Activated T-cell treated with anti-CD3 and anti-CD28 coated beads for 1 hour (primary cell): ENCODE measurements at places on chromosomes 6 and 20.

- no peak for DNase-seq
These were observed 50.7 kb downstream of the ANKRD60 start for GRCh38 chr20:58177799-58178198.

GRCh38 chr6:113626475-113626874, 230.7 kb upstream of the MARCKS start:
- DNase-seq, result no peak

DNA sequence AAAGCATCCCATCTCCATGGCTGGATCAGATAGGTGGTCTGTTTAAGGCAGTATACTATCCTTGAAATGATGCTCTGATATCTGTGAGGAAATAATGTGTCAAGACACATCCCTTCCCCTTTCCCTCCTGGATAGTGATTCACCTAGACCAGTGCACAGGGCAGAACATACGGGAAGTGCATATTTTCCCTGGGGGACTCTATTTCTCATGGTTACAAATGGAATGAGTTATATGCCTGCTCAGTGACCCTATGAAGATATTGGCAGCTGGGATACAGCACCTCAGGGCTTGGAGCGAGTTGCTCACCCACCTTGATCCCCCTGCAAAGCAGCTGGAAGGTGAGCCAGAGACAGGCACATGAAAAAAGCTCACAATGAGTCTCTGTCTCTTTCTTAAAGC, 67.5 kb upstream of the PRL start:
- no peak for DNase-seq

DNA sequence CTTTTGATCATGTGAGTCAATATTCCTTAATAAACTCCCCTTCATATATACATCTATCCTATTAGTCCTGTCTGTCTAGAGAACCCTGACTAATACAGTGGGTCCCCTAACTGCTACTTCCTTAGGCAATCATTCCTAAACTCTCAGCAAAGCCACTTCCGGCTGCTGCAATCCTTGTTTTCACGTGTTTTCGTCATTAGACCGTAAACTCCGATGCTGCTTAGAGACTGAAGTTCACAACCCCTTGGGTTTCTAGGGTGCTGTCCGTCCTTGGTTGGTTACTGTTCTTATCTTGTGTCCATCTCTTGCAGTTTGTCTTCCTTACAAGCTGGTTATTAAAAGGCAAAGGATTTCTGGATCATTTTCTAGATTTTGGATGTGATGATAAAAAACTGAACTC, 106.4 kb downstream of the GMPR start:
- no peak for DNase-seq

DNA sequence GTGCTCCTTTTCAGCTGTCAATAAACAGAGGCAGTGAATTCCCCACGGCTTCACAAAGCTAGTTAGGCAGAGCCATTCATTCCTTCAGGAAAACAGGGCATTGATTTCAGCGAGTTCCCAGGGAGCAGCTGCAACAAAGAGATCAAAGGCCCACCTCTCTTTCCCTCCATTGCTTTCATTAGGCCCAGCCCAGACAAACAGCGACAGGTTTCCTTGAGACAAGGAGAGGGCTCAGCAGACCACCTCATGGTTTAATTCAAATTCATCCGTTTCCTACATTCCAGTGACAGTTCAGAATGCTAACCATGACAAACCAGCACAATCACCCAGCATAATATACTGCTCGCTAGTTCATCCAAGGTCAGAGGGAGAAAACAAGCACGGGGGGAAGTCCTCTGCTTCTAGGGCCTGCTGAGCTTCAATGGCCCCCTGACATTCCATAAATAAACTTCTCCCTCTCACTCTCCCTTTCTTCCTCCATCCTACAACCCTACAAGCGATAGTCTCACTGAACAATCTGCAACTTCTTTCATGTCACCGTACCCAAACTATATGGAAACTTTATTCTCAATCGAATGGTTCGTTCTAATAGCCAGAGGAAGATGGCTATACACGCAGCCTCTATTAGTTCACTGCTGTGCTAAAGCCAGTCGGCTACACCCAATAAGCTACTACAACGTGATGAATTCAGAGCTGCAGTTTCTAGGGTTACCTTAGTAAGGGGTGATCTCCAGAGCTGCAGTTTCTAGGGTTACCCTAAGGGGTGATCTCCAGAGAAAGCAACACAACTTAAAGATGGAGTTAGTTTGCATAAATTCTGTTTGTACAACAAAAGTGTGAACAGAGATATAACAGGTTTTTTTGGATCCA, 34.7 kb downstream of the PLAGL1 start:
- DNase-seq, result no peak
